ENCODE measurements at places on chromosomes 6 and 20.
A peak's percentile ranks its signal among the peaks of the same experiment; 100 is the strongest.

DNA sequence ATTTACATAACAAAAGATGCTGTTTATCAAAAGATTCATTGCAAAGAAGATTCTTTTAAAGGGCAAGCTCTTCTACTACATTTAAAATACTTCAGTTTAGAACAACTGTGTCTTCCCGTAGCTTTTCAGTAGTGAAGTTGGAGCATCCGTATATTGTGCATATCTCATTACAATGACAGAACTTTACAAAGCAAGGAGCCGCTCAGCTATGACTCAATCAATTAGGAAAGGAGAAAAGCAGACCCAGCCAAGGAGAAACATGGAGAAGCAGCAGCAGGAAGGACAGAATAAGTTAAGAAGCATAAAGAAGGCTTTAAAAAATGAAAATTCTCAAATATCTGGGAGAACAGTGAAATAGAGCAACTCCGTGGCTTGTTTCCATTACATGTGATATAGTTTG lies 132.6 kb upstream of the SMLR1 start:
- no peak for DNase-seq

DNA sequence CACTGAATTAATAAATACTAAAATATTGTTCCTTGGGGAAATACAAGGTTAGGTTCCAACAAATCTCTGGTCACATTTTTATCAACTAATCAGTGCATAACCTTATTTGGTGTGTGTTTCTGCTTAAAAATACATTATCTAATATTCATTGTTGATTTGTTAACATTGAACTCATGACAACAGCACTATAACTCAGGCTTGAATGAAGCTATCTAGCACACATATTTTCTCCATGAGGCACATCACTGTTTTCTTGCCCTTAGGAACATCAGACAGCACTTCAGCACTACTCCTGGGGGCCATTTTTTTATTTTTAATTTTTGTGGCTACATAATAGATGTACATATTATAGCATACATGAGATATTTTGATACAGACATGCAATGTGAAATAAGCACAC lies 277.2 kb upstream of the NT5E start:
- no peak for DNase-seq

DNA sequence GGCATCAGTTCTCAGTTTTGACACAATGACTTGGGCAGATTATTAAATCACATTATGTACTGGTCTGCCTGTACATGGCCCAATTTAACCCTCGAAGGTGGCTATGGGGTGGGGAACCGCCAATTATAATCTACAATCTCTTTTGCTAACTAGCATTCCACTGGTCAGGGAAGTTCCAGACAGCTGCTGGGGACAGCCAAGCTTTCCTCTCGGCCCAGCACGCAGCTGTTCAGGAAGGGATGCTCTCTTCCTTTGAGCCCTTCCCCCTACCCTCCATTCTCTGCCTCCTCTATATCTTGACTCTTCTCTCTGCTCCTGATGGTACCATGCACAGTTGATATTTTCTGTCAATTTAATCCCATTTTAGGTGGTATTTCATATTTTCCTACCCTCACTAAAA lies 233.5 kb upstream of the AGPAT4 start:
- DNase-seq = no peak

DNA sequence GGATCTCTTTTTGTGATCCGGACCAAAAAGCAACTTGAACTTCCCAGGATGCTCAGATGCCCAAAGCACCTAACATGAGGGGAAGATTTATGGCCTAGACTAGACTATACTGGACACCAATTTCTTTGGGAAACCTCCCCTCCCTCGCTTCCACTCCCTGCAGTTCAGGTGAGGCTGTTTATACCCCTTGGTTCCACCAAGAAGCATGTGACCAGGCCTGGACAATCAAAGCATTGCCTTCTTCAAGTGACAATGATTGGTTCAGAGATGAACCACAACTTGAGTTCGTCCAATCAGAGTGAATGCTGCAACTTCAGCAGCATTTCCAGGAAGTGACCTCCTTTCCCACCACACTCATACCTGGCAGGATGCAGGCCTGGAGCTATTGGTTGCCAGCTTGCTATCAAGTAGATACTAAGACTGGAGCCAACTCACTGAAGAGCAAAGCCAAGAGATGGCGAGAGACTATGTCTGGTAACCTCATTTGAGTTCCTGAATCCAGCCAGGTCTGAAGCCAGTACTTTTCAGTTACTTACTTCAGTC lies 45.6 kb upstream of the SLC9A8 start:
- no peak for DNase-seq

- no peak for DNase-seq
These were observed 9.7 kb upstream of the ZSCAN9 start for GRCh38 chr6:28215425-28215824.

GRCh38 chr6:113909224-113909856 lies 52.2 kb downstream of the MARCKS start:
- DNase-seq = no peak

GRCh38 chr6:8908638-8909037 lies 473.3 kb upstream of the SLC35B3 start:
- DNase-seq = no peak

DNA sequence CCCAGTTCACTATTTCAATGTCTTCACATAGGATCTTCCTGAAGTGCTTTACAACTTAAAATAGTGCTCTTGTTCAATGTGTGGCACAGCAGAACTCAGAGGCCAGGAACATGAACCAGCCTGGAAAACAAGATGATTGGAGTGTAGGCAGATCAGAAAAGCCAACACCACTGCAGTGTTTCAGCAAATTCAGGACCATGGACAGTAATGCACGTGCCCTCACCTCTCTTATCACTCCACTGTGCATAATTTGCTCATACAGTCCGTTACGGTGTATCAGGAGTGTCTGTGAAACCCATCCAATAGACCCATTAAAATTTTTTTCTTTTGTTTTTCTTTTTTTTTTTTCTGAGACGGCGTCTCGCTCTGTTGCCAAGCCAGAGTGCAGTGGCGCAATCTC lies 27.6 kb upstream of the HACE1 start:
- DNase-seq = no peak

DNA sequence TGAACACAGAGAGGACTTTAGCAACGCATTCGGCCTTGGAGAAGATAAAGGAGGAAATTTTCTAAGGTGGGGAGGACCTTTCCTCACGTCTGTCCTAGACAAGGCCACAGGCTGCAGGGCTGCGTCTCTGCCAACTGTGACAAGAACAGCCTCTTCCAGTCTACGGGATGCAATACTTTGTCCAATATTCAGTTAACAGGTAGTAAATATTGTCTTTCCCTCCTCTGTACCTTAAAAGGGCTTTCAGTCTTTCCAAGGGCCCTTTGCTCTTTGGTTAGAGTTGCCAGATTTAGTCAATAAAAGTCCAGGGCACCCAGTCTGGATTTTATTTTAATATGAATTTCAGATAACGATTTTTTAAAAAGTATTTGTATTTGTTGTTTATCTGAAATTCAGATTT lies 78.2 kb downstream of the ELOVL4 start:
- DNase-seq = no peak

DNA sequence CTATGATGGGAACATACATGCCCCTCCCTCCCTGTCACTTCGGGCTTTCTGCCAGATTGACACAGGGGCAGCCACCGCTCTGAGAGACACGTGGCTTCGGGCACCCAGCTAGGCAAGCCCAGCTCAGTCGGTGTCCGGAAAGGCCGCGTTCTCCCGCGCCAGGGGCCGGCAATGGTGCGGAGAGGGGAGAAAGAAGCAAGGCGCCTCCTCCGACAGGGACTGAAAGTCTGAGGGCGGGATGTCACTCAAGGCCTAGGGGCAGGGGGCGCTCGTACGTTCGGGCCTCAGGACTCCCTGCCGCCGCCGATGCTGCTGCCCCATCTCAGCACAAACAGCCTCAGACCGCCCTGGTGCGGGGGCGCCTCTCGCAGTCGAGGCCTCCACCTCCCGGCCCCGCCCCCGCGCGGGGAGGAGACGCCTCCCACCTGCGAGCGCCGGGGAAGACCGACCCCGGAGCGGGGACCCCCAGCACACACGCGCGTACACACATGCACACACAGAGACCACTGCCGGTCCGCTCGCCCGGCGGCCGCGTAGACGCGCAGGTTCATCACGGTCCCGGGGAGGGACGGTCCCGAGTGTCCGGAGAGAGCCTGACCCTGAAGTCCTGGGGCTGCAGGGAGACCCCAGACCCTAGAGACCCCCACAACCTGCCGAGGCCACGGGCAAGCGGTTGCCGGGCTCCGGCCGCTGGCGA lies 1.9 kb downstream of the GRM4 start:
- DNase-seq = peak; percentile 97

DNA sequence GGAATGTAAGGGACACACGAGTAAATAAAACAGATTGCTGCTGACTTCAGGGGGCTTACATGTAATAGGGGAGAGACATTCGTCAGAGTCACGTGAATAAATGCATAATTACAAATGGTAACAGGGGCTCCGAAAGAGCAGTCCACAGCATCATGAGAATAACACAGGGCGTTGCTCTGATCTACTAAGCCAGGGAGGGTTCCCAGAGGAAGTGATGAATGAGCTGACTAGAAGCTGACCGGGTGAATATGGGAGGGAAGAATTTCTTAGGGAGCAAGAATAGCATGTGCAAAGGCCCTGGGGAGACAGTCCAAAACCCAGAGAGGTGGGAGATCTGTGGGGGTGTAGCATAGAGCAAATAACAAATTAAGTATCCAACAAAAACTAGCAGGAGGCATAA lies 2.4 kb downstream of the BPI start:
- no peak for DNase-seq

DNA sequence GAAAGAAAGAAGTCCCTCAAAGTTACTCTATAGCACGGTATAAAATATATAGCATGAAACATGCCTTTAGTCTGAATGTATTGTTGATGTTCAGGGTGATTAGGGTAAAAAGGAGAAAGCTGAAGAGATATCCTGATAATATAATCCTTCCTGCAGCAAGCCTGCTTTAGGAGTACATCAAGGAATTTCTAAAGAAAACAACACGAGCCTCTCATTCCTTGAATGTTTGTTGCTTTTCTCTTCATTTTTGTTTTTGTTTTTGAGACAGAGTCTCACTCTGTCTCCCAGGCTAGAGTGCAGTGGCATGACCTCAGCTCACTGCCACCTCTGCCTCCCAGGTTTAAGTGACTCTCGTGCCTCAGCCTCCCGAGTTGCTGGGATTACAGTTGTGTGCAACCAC lies 79.1 kb downstream of the CD164 start:
- DNase-seq = no peak

Data from WERI-Rb-1 (cell line).